ENCODE measurements at places on chromosomes 6 and 20.
A peak's percentile ranks its signal among the peaks of the same experiment; 100 is the strongest.

DNA sequence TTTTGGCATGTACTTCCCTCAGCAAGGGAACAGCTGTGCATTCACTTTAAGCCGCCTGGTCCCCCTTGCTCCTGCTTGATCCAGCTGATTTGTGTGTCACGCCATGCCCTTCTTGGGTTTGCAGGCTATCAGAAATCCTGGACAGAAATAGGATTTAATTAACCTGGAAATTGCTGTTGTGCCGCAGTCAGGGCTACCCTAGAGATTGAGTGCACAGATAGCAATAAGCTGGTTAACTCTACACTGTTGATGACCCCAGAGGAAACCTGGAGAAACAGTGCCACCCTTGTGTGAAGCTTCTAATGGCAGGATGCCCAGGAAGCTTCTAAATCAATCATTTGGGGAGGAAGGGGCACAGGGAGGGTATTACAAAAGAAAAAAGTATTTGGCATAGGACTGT is 199.0 kb downstream of the JARID2 start:
- DNase-seq = no peak

GRCh38 chr6:90807791-90808701 is 221.2 kb upstream of the MAP3K7 start:
- DNase-seq = no peak

DNA sequence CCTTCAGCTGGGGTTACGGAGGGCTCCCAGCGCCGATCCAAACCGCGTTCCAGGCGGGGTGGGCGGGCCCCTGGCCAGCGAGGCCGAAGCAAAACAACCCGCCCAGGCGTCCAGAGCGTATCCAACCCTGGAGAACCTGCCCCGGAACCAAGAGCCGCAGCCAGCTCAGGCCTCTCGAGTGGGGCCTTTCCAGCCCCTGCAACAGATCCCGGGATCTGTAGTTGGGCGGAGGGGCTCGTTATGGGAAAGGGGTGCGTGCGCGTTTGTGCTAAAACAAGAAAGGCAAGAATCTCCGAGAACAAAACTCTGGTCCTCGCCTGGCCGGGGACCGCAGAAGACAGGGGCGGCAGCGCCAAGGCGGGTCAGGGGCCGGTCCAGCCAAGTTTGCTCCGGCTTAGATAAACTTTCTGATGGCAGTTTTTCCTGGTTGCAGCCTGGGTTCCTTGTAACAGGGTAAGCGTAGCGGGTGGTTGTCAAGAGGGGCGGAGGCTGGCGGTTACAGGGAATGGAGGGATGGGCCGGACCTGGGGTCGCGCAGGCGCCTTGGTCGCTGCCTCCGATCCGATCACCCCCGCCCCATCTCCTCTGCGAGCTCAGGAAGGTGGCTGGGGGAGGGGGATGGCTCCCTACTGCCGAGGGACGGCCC is 448 bp upstream of the RIN2 start:
- peak; percentile 85 for DNase-seq

DNA sequence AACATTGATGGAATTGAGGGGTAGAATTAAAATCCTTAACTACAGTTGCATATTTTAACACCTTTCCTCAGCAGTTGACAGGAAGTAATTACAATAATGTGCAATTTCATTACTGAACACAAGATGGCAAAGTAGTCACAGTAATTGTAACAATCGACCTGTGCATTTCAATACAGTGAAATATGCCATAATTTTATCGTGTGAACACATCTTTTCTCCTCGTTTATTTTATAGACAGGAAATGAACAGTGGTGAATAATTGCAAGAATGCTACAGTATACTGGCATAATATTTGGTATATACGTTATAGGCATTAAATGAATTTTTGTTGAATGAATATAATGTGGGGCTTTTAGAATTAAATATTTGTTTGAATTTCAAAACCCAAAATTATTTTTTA is 25.0 kb downstream of the CYB5R4 start:
- DNase-seq = peak; percentile 57

DNA sequence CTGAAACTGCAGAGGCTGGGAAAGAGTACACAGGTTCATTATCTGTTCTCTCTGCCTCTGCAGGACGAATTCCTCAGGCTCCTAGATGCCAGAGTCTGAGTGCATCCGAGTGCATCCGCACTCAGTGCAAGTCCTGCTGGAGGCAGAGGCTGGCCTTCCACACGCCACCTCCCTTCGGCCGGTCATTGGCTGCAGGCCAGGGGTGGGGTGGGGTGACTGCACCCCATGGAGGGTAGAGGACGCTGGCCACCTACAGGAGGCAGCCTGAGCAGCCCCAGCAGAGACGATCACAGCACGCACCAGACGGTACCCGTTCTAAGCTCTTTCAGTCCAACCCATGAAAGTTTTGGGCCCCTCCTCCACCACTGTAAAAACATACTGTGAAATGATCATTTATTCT is 11.7 kb downstream of the SFT2D1 start:
- DNase-seq = no peak

- no peak for DNase-seq
These were observed 12.1 kb downstream of the TFAP2A start for GRCh38 chr6:10402648-10403311.

GRCh38 chr6:56853541-56853940 is 101.4 kb upstream of the BEND6 start:
- DNase-seq = no peak

- no peak for DNase-seq
These were observed 220.0 kb upstream of the FOXQ1 start for GRCh38 chr6:1091900-1092299.

GRCh38 chr20:63492982-63493381 is 5.9 kb downstream of the EEF1A2 start:
- no peak for DNase-seq

- no peak for DNase-seq
These were observed 76.6 kb upstream of the VGLL2 start for GRCh38 chr6:117188627-117189201.

DNA sequence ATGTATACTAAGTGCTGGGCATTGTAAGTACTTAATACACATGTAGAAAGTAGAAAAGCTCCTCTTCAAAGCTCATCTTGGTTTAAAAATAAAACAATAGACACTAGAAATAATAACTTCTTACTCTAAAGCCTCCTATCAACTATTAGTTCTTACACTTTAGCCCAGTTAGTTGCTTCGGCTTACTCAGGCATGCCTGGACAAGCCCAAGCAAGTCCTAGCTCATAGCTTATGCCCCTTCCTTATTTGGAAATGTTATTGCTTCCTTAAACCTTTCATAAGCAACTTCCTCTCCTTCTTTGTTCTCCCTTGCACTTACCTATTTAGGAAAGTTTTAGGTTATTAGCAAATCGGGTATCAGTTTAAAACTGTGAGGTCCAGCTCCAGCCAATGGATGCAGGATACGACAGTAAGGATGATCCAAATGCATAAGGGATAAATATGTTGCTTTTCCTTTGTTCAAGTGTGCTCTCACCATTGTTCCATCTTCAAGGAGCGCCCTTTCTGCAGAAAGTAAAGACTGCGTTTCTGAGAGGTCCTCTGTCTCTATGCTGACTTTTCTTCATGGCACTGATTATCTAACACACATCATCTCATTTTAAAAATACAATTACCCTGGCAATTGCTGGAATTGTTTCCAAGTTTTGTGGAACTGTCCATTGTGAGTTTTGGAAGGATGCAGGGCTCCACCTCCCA is 12.3 kb downstream of the TMEM30A start:
- peak; percentile 50 for DNase-seq

- DNase-seq = no peak
These were observed 48.3 kb downstream of the AHI1 start for GRCh38 chr6:135449246-135449645.

GRCh38 chr6:150770637-150771036 is 94.9 kb upstream of the MTHFD1L start:
- peak; percentile 8 for DNase-seq

DNA sequence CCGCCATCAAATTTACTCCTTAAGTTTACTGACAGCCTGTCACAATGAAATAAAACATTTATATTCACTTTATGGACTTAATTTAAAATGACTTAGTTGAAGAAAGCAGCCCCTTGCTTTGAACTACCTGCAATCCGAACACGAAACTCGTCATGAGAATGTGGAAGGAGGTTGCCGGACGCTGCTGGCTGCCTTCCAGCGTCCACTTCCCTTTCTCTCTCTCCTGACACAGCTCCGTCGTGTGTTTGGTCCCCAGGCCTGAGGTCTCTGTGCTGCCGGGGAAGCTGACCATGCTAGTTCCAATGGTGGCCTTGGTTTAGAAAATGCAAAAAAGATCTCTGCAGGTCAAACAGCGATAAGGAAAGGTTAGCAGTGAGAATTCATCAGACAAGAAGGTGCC is 519.7 kb downstream of the CDH26 start:
- DNase-seq = no peak

DNA sequence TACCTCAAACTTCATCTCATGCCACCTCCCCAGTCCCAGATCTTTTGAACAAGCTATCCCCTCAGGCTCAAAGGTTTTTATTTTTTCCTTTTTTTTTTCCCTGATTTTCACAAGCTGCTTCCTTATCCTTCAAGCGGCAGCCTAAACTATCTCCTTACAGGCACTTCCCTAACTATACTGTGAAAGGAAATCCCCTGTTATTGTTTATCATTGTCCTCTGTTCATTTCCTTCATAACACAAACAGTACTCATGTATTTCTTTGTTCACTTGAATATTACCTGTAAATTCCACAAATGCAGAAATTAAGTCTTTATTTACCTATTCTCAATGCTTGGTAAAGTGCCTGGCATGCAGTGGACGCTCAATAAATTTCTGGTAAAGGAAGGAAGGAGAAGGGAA is 48.9 kb downstream of the ME1 start:
- no peak for DNase-seq

GRCh38 chr6:146739696-146740095 is 140.9 kb downstream of the ADGB start:
- DNase-seq = no peak

DNA sequence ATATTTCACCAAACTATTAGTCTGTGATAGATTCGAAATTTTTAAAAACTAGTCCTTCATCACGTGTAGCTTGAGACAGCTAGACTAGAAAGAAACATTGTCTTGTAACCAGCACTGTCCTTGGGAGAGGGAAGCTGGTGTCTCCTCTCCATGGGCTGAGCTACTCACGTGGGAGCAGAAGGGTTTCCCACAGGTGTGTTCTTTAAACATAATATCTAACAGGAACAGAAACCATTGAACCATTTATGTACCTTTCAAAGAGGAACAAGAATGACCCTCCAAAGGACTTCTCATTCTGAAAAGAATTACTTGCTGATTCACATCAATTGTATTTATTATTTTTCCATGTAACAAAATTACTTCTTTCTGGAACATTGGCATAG is 72.4 kb upstream of the SYNJ2 start:
- DNase-seq = no peak

- DNase-seq = no peak
These were observed 10.5 kb downstream of the FYN start for GRCh38 chr6:111862741-111863140.

DNA sequence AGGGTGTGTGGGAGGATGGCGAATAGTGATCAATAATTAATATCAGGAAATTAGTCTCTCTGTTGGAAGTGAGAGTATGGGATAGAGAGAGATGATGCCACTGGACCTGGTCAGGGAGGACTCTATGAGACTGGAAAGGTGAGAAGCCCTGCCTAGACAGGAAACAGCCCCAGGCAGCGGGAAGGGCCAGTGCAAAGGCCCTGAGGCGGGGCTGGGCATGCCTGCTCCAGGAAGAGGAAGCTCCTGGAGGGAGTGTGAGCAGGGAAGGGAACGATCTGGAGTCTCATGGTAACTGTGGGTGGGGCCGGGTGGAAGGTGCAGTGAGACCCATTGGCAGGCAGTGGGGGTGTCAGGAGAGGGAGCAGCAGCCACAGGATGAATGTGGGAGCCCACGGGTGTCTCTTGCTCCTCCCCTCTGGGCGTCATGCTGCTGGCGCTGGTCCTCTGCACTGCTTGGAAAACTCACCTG is 1.8 kb upstream of the CST3 start:
- no peak for DNase-seq
